ENCODE measurements at places on chromosomes 13 and 19.

DNA sequence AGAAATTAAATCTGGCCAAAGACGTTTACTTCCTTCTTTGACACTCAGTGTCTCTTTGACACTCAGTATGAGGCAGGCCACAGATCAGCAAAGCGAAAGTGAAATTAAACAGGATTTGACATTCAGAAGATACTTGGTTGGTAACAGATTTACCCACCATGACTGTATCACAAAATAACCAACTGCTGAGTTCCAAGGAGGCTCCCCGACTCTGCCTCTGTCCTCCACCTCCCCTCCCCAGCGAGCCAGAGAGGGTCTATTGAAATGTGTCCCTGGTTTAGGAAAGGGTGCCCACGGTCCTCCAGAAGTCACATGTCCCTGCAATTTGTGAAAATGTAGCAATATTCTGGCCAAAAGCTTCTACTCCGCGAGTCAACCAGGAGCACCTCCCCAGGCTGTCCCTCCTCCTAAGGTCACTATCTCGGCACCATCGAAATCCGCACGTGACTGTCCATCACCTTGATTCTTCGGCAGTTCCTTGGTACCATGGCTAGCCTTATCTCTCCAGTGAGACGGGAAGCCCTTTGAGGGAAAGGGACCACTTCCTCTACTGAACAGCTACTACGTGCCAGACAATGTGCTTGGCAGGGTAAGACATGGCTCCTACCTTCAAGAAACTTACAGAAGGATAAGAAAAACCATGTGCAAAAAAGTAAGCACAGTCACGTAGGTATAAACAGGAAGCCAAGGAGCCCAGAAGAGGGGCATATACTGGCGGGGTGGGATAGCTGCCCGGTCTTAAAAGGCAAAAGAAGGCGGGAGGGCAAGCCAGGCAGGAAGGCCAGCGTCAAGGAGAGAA, 1.5 kb downstream of the N4BP2L1 start:
- DNase-seq: peak; percentile 29

DNA sequence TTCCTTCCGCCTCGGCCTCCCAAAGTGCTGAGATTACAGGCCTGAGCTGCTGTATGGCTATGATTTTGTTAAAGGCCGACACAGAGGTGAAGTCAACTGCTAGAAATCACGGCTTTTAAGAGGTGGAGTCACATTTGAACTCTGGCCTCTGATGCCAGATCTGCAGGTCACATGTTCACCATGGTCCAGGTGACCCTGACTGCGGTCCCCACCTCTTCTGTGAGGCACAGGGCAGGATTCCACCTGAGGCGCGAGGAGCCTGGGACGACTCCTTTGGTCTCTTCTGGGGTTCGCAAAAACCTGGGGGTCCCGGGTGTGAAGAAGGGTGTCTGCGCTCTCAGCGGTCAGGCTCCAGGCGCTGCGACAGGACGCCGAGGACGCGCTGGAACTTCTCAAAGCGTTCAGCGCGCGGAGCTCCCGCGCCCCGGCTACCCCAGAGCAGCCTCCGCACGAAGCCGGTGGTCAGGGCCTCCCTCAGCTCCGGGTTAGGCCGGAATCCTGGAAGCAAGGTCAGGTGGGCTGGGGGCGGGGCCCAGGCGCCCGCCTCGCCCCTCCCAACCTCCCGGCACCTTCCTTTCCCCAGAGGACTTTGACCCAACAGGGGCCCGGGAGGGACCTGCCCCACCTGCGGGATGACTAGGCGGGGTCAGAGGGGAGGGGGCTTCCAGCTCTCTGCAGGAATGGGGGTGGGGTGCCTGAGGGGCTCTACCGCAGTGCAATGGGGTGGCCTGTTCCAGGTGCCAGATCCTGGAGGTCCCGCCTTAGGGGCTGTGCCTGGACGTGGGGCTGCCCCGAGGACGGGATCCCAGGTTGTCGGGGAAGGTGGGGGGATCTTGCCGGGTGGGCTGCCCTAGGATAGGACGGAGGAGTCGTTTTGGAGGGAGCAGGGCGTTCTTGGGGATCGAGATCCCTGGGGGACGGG, 13.0 kb downstream of the TRIP10 start:
- DNase-seq: no peak

DNA sequence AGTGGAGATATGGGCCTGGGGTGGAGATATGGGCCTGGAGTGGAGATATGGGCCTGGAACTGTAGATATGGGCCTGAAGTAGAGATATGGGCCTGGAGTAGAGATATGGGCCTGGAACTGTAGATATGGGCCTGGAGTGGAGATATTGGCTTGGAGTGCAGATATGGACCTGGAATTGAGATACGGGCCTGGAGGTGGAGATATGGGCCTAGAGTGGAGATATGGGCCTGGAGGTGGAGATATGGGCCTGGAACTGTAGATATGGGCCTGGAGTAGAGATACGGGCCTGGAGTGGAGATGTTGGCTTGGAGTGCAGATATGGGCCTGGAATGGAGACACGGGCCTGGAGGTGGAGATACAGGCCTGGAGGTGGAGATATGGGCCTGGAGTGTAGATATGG, 402 bp downstream of the KIR3DL3 start:
- DNase-seq: no peak

- DNase-seq: no peak
Measured at GRCh38 chr13:112990783-112991182, 21.8 kb downstream of the MCF2L start.

DNA sequence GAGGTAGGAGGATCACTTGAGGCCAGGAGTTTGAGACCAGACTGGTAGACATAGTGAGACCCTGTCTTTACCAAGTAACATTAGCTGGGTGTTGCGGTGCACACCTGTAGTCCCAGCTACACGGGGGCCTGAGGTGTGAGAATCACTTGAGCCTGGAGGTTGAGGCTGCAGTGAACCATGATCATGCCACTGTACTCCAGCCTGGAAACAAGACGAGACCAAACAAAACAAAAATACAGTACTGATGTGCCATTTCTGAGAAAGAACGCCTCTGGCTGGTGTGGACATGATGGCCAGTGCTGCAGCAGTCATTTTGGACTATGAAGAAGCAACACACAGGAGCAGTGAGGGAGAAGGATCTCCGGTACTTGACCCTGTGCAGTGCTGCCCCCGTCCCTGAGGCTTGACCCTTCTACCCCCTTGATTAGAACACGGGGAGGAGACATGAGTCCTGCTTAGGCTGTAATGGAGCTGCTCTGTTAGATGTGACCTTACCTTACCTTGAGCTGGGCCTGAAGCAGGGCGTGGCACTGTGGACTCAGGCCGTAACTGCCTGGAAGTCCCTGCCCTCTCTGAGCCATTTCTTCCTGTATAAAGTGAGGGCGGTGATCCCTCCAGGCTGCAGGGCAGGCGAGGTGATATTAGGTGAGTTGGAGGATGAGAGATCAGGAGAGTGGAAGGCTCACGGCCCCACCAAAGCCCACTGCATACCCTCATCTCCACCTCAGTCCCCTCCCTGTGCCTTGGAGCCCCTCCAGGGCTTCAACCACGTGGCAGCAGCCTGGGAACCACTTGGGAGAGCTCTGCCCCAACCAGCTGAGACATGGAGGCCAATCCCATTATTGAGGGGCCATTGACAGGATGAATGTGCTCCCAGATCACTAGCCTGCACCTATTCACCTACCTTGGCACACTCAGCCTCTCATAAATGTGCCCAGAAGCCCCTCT, 5.9 kb downstream of the RPL18A start:
- peak; percentile 67 for DNase-seq

GRCh38 chr13:40170982-40171381, 495.5 kb downstream of the FOXO1 start:
- no peak for DNase-seq

GRCh38 chr19:5094768-5095567, 126.1 kb downstream of the KDM4B start:
- no peak for DNase-seq

- DNase-seq: no peak
Measured at GRCh38 chr13:23129331-23129730, 51.4 kb upstream of the SGCG start.

DNA sequence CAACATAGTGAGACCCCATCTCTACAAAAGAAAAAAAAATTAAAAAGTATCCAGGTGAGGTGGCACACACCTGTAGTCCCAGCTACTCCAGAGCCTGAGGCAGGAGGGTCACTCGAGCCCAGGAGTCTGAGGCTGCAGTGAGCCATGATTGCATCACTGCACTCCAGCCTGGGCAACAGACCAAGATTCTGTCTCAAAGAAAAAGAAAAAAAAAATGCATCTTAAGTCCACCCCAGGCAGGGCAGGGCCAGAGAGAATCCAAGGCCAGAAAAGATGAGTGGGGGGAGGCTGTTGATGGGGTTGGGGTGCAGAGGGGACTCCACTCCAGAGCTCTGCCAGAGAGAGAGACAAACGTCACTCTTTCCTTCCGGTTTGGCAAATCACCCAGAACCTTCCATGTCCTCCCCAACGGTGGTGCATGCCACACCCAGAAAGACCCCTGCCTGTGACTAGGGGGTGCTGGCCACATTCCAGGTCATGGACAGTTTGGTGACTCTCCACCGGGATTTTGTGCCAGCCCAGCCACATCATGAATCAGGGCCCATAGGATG, 431 bp downstream of the FUT3 start:
- peak; percentile 42 for DNase-seq

DNA sequence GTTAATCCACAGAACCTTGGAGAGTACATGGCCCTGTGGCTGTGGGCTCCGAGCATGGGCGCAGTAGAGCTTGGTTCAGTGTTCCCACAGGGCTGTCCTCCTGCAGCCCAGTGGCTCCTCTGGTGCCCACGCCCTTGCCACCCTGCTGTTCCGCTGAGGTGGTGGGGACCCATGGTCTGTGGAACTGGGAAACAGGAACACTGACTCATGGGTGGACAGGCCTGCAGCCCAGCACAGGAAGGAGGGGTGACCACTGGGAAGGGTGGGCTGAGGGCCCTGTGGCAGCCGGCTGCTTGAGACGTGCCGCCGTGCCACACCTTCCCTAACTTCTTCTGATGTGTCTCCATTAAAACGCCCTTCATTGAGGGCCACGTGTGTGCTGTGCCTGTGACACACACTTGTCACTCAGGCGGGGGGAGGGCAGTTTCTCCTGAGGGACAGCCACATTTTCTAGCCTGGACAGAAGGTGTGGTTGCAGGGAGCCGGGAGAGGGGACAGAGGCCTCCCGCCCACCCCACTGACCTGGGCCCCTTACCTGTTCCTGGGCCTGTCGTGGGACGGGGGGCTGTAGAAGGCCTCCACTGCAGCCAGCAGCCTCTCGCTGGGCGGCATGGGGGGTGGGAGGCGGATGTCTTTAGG, 21.1 kb downstream of the CHERP start:
- DNase-seq: no peak

DNA sequence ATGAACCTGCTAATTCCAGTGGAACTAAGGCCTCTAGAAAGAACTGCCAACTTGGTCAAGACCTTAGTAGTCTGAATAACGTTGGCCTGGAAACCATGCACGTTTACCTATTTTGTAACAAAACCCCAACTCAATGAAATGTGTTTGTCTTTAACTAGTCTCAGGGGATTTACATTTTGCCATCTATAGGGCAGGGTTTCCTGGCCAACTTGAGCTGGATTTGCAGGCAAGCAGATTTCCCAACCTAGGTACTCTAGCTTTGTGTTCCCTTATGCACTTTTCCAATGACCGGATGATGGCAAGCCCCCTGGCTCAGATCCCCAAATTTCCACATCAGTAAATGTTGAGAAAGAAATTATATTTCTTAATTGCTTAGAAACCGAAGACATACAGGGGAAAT, 114.5 kb downstream of the IRS2 start:
- no peak for DNase-seq

DNA sequence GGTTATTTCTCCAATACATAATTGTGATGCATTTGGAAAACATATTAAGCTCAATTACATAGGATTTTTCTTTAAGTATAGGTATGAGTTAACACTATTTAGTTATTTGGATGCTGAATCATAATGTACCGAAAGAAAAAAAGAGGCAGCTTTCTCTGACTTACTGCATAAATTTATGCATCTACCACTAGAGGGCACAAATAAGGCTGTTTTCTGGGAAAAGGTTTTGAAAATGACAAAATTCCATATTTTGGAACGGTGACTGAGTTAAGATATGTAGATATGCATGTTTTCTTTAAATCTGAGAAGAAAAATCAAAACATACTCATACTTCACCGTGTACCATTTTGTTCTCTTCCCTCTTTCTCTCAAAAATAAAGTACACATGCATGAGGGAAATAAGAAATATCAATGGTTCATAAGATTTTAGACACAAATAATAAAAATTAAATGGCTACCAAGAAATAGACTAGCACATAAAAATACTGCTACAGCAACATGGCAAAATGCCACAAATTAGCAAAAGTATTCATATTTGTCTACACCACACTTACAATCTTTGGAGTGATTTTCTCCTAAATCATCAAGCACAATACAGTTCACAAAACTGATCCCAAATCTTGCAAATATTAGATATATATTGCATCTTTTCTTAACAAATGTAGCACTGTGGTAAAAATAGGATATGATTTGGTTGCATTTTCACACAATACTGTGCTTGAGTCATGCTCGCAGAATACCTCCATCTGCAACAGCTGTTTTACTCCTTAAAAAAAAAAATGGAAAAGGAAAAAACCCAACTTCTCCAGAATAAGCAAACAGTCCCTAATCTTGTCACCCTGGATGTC, 260.0 kb downstream of the FGF14 start:
- peak; percentile 53 for DNase-seq

GRCh38 chr19:45767410-45767880, 1.6 kb downstream of the SIX5 start:
- peak; percentile 80 for DNase-seq

DNA sequence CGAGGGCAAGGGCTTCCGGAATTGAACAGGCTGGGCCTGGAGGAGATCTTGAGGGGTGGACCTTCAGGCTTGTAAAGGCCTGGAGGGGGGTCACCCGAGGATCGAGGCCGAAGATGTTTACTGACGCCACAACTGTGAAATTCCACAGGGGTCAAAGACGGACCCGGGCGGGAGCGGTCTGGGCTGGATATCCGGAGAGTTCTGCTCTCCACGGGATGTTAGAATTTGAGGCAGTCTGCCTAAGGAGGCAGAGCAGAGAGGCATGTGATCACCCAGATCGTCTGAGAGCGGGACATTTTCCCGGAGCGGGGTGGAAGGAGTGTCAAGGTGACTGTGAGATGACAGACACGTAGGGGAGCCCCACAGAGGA, 13.2 kb downstream of the KLHL26 start:
- no peak for DNase-seq

DNA sequence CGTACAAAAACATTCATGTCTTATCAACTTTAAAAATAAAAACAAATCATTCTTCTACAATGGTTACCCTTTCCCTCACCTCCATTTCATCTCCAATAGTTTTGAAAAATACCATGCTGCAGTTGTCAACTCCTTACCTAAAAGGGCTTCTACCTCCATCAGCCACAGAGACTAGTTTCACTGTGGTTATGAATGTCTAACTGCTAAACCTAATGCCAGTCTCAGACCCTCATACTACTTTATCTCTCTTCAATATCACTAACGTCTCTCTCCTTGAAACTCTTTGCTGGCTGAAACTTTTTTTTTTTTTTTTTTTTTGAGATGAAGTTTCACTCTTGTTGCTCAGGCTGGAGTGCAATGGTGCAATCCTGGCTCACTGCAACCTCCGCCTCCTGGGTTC, 27.1 kb downstream of the LNX2 start:
- no peak for DNase-seq

GRCh38 chr13:50592412-50593155, 250.9 kb downstream of the DLEU7 start:
- peak; percentile 94 for DNase-seq

All from ELR (cell line).